ENCODE measurements at places on chromosomes 4 and X. TPM values are rescaled to one million over a fixed set of nuclear protein-coding genes. Genes with fewer than 3 reads are reported as not detected.

The SLC6A14 gene
- polyA plus RNA-seq, result 0.08 TPM

The TRPC3 gene
- polyA plus RNA-seq, result not detected

The SLITRK2 gene
- polyA plus RNA-seq, result not detected

The NAT8L gene
- polyA plus RNA-seq, result 0.02 TPM

The ALB gene
- not detected for polyA plus RNA-seq

The SMIM14 gene
- 6.6 TPM for polyA plus RNA-seq

The MAGEC1 gene
- polyA plus RNA-seq, result not detected

The LNX1 gene
- 0.57 TPM for polyA plus RNA-seq

The RBMX2 gene
- 15.5 TPM for polyA plus RNA-seq

The MAGEA8 gene
- polyA plus RNA-seq, result not detected

The ARX gene
- polyA plus RNA-seq, result not detected

The MAP3K15 gene
- 0.05 TPM for polyA plus RNA-seq

GRCh38 chrX:585115-585808 is 45.3 kb upstream of the SHOX start:
- no peak for DNase-seq

- DNase-seq, result no peak
Observed at GRCh38 chrX:12790885-12791256, 341 bp upstream of the PRPS2 start.

GRCh38 chr4:62531264-62531663 is 1331.1 kb downstream of the ADGRL3 start:
- DNase-seq, result no peak

DNA sequence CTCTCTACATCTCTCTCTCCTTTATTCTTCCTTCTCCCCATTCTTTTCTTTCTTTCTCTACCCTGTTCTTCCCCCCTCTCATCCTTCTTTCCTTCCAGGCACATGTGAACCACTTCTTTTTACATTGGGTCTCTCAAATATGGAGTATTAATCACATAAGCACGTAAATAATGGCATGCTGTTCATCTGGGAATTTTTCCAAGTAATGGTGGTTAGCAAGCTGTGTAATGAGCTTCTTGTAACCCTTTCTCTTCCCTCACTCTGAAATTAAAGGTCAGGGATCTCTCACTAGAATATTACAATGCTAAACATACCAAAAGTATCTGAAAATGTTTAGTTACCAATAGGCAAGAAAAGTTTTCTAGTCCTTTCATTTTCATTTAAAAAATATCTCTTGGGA is 239.9 kb upstream of the TEX13A start:
- DNase-seq, result peak; percentile 67

- DNase-seq, result no peak
Observed at GRCh38 chrX:39856472-39857121, 241.2 kb downstream of the BCOR start.

GRCh38 chr4:33878710-33879109 is 2365.6 kb downstream of the ARAP2 start:
- DNase-seq, result no peak

GRCh38 chr4:4693258-4693657 is 151.4 kb upstream of the STX18 start:
- DNase-seq, result peak; percentile 26

GRCh38 chr4:99843413-99843812 is 26.8 kb downstream of the DAPP1 start:
- no peak for DNase-seq

- DNase-seq, result no peak
Observed at GRCh38 chr4:84224522-84224921, 274.6 kb downstream of the NKX6-1 start.

GRCh38 chrX:40485973-40486372 is 94.8 kb upstream of the ATP6AP2 start:
- no peak for DNase-seq

DNA sequence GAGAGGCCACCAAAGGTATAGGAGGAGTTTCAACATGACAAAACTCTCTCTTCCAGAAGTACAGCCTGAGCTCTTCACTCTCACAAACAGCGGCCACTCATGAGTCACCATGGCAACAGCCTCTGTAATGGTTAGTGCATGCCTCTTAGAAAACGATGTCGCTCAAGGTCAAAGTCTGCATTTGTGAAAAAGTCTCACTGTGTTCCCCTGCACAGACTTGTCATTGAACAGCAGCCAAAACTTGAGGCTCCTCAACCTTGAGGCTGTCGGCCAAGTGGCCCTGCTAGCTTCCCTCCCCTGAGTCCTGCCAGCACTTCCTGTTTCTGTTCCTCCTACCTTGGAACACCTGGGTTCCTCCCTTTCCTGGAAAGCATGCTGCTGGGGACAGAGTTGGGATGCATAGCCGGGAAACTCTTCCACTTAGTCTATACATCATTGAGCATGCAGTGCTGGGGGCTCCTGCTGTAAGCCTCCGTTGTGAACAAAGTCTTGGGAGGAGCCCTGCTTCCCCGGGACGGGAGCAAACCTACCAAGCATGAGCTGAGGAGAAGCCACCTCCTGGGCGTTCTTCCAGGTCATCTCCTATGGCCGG is 66.6 kb downstream of the ING2 start:
- DNase-seq, result peak; percentile 59

DNA sequence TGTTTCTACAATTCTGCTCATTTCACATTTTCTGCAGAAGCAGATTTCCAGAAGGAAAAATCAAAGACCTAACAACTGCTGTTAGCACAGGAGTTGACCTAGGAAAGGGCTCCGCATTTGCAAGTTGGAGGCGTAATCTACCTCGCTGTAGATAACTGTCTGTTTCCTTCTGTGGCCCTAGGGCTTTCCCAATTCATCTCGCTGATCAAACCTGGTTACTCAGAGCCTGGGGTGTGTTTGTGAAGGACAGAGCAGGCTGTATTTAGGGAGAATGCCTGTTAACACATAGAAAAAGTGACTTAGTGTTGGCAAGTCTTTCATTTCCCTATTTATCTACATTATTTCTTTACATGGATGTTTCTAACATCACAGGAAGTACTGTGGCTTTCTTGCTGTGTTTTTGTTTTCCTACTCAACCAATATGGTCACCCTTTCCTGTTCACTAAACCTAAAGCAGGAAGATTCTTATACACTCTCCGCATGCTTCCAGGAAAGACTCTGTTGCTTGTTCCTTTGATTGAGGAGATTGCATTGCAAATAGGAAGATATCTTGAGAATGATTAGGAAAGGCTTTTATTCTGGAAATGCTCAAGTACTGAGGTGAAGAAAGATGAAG is 40.5 kb downstream of the AGA start:
- DNase-seq, result no peak

GRCh38 chrX:23764188-23764984 is 18.6 kb upstream of the SAT1 start:
- DNase-seq, result no peak

DNA sequence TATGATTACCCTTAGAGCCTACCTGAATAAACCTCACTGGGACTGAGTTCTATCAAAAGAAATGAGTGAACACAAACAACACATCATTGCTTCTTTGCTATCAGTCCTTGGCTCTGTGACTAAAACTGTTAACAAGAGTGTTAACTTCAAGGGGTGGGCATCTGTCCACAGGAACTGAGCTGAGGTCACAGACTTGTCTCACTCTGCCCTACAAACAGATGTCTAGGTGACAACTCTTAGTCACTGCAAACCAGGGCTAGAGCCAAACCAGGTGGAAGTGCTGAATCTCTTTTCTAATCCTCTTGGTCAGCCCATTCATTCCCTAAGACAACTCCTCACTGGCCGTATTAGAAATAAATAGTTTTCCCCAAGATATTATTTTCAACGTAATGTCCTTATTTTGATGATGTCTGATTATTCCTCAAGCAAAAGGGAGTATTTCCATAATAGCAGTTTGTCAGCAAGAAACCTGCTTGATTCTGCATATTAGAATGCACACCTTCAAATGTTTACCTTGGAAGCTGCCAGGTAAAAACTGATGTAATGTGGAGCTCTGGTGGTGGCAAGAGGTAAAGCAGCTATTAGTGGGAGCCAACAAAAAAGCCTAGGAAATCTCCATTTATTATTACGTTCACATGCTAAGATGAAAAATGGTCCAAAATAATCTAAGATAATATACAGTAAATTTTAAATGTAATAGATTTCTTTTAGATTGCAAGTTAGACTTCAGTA is 4.0 kb downstream of the COL25A1 start:
- no peak for DNase-seq

DNA sequence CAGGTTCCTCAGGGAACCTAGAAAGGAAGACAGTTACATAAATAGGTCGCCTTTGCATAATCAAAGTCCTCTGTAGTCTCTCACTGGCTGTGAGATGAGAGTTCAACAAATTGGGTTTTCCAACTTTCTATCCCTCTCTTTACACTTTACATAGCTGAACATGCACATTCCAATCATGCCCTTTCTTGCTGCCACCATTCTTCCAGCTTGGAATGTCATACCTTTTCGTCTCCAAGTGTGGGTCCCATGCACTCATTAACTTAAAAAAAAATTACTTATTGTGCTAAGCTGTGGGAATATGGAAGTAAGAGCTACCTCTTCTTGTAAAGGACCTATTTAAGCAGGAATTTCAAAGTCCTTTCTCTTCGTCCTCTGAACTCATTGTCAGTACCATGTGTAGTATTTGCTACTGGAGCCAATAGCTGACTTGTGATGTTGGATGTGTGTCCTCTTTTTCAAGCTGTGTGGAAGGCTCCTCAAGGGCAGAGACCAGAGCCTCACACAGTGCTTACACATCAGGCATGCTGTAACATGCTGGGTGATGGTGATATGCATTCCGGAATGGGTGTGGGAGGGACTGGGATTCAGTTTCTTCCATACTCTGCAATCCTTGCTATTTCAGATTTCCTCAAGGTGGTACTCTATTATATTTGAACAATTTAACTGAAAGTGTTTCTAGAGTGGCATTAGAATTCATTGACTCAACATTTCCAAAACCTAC is 7.1 kb downstream of the ENOPH1 start:
- DNase-seq, result peak; percentile 94

DNA sequence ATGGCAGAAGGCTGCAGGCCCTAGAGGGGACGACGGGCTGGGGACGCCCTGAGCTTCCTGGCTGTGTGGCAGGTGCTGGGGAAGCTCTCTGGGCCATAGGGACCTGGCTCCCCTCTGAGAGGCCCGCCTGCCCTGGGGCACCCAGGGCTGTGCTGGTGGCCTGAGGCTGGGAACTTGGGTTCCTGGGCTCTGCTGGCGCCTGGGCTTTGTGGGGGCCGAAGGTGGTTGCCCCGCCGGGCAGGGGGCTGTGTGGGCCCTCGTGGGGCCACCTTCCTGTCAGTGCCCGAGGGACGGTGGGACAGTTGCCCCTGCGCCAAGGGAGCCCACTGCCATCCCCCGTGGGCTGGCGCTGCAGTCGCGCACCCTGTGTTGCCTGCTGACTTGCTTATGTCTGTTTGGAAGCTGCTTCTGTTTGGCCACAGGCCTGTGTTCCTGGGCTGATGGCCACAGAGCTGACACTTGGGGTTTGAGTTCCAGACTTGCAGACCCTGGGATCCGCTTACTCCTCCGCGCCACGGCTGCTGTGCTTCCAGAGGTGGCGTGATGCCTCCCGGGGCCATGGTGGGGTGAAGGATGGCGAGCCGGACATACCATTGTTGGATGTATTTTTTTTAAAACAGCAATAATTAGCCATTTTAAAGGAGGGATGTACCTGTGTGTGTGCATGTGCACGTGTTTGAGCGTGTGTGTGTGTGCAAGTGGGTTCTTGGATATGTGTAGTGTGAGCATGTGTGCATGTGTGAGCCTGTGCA is 8.5 kb downstream of the NAT8L start:
- no peak for DNase-seq

GRCh38 chrX:57771689-57772088 is 91.6 kb upstream of the NLRP2B start:
- peak; percentile 32 for DNase-seq

Measured in mammary epithelial cell (primary cell).